ENCODE measurements at places on chromosomes 13 and 19. TPM values are rescaled to one million over a fixed set of nuclear protein-coding genes. Genes with fewer than 3 reads are reported as not detected.

GRCh38 chr13:73776151-73776785, 357.9 kb downstream of the KLF12 start:
- H3K4me3 ChIP-seq: no peak overlapping the region
- H3K36me3 ChIP-seq: peaks cover 8% of the 10 kb centered on the region
- H3K4me1 ChIP-seq: no peaks in the 10 kb centered on the region

- peaks cover 10% of the 10 kb centered on the region for H3K27me3 ChIP-seq
- H3K4me3 ChIP-seq: peak overlapping the region; percentile 15
- H3K27ac ChIP-seq: peak overlapping the region; percentile 18
- peaks cover 1% of the 10 kb centered on the region for H3K36me3 ChIP-seq
Observed at GRCh38 chr13:23743278-23744076, 145.7 kb downstream of the MIPEP start.

DNA sequence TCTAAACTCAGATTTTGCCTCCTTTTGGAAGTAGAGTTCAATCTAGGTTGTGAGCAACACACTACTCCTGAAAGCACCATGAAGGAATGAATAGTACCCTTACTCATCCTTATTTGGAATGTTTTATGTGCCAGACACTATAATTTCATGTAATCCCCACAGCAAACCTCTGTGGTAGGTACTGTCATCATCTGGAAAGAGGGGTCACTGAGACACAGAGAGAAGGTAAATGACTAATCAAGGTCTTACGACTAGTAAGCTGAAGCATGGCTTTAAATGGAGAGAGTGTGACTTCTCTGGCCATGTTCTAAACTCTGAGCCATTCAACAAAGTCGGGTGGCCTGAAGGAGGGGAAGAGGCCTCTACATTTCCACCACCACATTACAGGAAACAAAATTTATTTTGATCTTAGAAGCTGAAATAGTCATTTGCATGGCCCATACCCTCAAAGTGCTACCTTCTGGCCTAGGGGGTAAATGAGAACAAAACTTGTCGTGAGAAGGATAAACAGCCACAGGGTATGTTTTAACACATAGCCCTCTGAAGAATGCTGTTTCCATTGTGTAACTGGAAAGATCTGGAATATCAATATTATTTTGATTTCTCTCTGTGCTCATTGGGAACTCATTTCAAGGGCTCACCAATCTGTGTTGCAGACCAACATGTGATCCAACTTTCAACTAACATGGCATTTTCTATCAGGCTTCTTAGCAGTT, 180.8 kb upstream of the RFC3 start:
- peaks cover 38% of the 10 kb centered on the region for H3K4me1 ChIP-seq
- DNase-seq: no peak
- peaks cover 4% of the 10 kb centered on the region for H3K27me3 ChIP-seq
- peaks cover 6% of the 10 kb centered on the region for H3K36me3 ChIP-seq

Gene ADPRHL1
- 0.32 TPM for total RNA-seq

Gene ZNF146
- total RNA-seq: 94.0 TPM
